Renal cortex interstitium (tissue), 15 donors: ENCODE measurements at places on chromosomes 7 and 10.

DNA sequence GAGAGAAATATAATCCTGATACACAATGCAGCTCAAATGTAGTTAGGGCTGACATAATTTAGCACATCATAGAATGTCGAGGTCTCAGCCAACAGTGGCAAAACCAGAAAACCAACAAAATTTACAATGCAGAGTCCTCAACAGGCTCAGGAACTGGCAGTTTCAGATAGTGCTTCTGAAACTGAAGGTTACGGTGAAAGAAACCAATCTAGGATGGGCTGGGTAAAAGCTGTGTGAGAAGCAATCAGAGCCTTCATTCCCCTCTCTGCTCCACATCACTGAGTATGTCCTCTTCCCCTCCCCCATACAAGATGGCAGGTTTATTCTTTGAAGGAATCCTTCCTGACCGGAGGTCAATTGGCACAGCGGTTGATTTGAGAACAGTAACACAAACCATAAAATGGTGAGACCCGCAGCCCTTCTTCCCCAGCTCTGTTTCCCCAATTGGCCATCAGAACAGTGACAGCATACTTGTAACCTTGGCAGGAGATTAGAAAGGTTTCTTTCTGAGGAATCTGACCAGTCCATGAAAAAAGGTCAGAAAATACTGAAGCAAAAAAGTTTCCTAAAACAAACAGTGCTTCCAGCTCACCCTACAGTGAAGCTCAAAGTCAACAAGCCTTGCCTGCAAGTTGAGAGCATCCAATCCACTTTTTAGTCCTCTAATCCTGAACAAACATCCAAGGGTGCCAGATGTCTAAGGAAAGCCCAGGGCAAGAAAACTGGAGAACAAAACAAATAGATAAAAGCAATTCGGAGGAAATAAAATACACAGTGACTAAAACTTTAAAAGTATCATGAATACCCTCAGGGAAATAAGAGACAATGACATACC is 53.9 kb upstream of the IL6 start:
- DNase-seq: no peak

GRCh38 chr10:86785037-86785436 is 28.6 kb downstream of the BMPR1A start:
- no peak for DNase-seq

DNA sequence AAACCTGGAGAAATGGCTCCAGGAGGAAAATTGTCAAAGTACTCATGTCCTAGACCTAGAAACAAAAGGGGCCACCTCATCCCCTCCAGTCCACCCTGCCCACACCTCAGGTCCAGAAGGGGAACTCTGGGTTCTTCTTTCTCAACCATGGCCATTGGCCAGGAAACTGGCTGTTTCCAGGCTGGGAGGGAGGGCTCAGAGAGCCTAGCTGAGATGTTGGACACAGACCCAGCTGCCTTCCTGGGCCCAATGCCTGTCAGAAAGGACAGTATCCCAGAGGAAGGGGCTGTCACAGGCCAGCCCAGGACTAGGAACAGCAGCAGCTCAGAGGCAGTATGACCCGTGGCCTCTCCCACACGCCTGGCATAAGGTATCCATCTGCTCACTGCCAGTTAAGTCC is 9.6 kb downstream of the GRID1 start:
- DNase-seq: no peak

DNA sequence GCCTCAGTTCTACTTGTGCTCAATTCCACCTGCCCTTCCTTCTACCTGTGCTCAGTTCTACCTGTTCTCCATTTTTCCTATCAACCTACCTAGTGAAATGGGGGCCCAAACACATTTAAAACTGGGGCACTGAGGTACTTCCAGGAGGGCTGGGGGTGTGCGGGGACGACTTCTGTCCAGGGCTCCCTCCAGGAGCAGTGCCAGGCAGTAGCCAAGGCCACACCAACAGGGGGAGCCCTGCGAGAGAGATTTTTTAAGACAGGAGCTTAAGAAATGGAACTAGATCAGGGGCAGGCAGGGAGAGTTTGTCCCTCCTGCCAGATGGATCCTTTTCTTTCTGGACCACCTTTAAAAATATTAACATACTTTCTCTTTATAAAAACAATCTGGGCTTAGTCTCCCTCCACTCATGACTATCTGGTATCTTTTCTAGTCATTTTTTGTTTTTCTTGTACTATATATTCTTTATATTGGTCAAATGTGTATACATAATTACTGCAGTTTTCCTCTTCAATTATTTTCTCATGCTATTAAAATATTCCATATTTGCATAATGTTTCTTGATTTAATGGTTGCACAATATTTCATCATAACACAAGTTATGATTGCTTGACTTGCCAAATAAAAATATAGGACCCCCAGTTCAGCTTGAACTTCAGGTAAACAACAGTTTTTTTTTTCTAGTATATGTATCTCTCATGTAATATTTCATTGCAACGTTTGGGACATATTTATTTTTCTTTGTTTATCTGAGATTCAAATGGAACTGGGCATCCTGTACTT is 47.3 kb upstream of the INSYN2A start:
- no peak for DNase-seq

DNA sequence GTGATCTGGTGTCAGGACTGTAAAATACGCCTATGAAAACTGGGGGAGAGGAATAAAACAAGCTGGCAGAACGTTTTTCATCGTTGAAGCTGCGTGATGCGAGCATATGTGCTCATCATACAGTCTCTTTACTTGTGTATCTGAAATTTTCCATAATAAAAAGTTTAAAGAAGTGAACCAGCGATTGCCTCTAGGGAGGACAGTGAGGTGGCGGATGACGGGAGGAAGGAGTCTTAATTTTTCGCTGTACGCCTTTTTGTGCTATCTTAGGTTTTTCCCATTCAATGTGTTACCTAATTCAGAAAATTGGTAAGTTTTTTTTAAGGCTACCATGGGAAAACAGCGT is 891 bp upstream of the WAPL start:
- DNase-seq: no peak

GRCh38 chr7:3916146-3916545 is 615.1 kb downstream of the SDK1 start:
- no peak for DNase-seq
